ENCODE measurements at places on chromosomes 1 and 21.

GRCh38 chr1:6124746-6125365 lies 55.3 kb downstream of the CHD5 start:
- DNase-seq = no peak

DNA sequence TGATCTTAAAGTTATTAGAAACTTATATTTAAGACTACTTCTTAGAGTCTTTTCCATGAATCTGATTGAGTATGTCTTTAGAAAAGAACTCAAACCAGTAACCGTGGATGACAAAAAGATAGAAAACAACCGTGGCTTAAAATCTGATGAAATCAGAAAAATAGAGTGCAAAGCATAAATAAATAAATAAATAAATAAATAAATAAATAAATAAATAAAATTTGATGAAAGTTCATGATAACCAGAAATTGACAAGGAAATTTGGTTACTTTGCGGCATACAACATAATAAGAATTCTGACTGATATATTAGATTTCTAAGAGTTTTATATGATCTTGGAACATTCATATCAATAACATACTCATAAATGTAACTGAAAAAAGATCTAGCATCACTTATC lies 152.1 kb downstream of the AK5 start:
- DNase-seq = no peak

- no peak for DNase-seq
Measured at GRCh38 chr1:105483436-105483835, 1573.0 kb upstream of the PRMT6 start.

GRCh38 chr1:147613506-147613905 lies 56.8 kb downstream of the ACP6 start:
- DNase-seq = no peak

DNA sequence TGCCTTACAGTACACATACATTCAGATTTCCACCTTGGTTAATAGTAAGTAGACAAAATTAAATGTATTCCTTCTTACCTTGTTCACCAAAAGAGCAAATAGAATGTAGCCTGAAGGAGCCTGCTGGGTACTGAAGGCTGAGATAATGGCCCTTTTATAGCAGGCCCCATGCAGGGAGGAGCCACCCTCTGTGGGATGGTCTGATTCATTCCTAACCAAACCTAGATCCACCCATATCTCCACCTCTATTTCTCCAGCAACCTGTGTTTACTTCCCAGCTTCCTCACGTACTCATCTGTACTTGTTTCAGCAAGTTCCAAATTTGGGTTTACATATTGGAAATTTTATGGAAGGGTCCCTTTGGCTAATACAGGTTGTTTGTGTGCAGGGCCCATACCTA lies at the start of gene FLG:
FLG (minus strand) TSS at position 129 of the 400 bp plus-strand sequence. CDS start 9,783 bp downstream, outside the sequence.
- DNase-seq = no peak

DNA sequence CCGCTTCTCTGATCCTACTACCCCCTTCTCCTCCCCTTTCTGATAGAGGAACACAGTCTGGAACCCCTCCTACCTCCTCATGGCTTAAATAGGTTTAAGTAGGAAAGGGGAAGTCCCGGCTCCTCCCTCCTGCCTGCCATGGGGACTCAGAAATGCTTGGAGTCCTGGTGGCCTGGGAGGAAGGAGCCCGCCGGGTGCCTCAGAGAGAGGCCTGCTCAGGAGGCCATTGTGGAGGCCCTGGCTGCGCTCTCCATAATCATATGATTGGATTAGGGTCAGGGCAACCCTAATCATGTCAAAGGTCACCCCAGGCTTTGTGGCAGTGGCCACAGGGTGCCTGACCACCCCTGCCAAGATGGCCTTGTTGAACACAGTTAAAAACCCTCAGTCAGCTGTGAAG lies 29.0 kb downstream of the WNT3A start:
- no peak for DNase-seq

DNA sequence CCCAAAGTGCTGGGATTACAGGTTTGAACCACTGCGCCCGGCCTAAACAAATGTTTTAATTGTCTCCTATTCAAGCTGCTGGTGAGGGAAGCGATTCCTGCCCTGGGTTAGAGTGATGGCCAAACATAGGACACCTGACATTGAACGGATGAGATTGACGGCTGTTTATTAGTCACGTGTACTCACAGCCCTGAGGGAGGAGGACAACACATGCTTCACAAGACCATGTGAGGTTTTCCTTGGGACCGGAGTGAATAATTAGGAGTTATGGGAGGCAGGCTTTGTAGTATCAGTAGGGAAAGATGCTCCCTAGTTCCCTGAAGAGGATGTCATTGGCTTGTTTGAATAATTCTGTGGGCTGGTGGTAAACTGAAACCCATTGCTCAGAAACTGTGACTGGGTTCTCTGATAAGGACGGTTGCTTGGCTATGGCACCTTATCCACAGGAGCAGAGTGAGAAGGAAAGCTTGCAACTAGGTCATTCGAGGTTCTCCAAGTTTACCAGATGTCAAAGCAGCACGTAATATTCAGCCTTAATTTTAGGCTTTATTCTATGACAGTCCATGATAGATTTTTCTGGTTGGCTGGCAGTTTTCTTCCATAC lies 245.8 kb downstream of the PLA2G4A start:
- no peak for DNase-seq

DNA sequence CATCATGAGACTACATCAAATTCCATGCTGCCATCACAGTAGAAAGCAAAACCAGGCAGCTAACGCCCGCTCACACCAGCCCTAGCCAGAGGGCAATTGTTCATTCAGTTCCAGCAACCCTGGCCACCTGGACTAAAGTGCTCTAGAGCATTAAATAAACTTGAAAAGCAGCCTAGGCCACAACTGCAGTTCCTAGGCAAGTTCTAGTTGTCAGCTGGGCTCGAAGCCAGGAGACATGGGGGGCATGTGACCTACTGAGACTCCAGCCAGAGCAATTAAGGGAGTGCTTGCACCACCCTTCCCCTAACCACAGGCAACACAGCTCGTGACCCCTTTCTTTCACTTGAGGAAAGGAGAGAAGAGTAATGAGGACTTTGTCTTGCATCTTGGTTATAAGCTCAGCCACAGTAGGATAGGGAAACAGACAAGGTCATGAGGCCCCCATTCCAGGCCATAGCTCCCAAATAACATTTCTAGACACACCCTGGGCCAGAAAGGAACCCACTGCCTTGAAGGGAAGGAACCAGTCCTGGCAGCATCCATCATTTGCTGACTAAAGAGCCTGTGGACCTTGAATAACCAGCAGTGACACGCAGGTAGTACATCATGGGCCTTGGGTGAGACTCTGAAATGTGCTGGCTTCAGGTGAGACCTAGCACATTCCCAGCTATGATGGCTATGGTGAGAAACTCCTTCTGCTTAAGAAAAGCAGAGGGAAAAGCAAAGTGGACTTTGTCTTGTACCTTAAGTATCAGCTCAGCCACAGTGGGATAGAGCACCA lies 77.0 kb downstream of the ZZZ3 start:
- DNase-seq = no peak

- DNase-seq = no peak
Measured at GRCh38 chr1:247370786-247371732, 39.4 kb upstream of the ZNF496 start.

- no peak for DNase-seq
Measured at GRCh38 chr1:224939844-224940425, 10.5 kb downstream of the DNAH14 start.

DNA sequence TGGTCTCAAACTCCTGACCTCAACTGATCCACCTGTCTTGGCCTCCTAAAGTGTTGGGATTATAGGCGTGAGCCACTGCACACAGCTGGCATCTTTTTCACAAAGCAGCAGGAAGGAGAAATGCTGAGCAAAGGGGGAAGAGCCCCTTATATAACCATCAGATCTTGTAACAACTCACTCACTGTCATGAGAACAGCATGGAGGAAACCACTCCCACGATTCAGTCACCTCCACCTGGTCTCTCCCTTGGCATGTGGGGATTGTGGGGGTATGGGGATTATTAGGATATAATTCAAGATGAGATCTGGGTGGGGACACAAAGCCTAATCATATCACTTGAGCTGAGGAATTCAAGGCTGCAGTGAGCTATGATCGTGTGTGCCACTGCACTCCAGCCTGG lies 3.0 kb upstream of the MFSD2A start:
- no peak for DNase-seq

DNA sequence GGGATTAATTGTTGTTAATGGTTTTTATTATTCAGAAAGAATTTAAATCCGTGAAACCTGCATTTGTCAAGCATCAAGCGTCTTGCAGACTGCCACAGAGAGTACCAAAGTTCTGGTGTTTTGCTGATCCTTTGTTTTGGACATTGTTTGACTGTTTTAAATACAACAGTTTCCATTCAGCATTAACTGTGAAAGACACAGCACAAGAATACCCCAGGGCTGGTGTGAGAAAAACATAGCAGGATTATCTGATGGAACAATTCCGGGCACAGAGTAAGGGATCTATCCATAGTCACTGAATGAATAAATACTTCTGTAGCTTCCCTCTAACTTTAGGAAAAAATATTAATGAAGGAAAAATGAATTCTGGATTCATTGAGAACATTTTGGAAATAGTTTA lies 202.3 kb downstream of the LTN1 start:
- no peak for DNase-seq

DNA sequence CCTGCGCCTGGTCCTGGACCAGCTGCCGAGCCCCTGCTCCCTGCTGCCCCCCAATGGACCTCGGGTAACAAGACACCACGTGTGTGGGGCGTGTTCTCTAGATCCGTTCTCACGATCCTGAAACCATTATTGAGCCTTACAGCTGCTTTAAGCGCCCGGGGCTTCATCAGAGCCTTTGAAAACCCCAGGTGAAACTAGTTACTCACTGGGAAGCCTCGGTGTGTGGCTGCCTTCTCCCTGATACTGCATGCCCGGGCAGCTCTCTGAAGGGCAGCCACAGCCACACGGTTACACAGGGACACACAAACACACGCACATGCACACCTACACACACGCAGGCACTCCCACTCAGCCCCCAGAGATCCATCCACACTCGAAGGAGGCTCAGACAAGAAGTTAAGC lies 5.3 kb downstream of the HES2 start:
- DNase-seq = no peak

- DNase-seq = no peak
Measured at GRCh38 chr1:51578383-51579109, 38.3 kb upstream of the OSBPL9 start.

DNA sequence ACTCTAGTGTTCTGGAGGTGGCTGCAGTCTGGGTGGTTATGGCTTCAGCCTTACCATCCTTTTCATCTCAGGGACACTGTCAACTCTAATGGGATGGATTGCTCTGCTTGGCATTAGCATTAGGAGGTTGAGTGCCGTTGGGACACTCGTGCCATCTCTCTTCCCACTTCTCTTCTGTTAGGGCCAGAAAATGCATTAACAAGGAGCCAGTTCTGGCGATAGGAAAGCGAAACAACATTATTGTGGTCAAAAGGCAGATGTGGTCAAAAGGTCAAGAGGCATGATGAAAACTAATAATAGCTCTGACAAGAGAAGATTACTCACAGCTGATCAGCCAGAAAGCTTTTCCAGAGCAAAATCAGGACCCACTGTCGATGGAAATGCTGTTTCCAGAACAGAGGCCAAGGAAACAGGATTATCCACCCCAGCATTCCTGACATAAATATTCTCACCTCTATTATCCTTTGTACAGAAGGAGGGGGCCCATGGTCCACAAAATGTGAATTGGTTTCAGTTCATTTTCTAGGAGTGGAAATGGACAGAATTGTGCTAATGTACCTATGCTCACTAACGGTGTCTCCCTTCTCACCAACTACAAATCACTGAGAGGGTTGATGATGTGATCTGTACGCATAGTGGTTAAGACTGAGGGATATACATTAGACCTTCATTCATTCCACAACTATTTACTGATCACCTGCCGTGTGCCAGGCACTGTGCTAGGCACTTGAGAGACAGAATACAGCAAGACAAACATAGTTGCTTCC lies 72.0 kb downstream of the ST6GALNAC5 start:
- DNase-seq = no peak

DNA sequence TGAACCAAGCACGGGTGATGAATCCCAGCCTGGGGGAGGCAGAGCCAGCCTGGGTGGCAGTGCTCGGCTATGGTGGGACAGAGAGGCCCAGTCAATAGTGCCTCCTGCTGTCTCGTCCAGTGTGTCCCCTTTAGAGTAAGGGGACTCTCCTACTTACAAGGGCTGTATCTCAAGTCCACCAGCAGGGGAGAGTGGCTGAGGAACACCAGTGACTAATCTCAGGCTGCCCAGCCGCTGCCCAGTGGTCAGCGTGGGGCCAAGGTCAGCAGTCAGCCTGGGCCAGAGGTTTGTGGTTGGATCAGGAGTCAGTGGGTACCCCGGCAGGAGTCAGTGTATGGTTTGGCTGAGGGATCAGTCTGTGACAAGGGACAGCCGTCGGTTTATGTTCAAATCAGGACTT lies 109.2 kb upstream of the RUNX3 start:
- no peak for DNase-seq

GRCh38 chr1:80218112-80218511 lies 1211.6 kb upstream of the ADGRL4 start:
- no peak for DNase-seq

DNA sequence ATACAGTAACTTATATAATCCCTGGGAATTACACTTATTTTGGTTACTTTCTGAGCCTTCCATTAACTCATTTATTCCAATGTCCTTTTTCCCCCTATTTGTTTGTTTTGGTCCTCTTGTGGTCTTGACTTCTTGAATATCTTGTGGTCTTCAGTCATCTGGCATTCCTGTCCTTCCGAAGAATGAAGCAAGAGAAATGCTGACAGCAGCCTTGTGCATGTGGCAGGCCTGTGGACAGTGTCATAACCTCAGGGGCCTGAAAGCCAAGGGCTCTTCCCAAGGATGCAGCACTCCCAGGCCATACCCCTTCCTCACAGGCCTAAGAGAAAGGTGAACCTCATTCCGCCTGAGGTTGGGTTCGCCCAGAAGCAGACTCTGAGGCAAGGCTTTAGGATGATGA lies 470.2 kb downstream of the DISC1 start:
- no peak for DNase-seq

GRCh38 chr1:86460998-86461397 lies 7.7 kb upstream of the CLCA1 start:
- DNase-seq = no peak

GRCh38 chr1:27521336-27521831 lies 31.4 kb upstream of the WASF2 start:
- DNase-seq = peak; percentile 41

DNA sequence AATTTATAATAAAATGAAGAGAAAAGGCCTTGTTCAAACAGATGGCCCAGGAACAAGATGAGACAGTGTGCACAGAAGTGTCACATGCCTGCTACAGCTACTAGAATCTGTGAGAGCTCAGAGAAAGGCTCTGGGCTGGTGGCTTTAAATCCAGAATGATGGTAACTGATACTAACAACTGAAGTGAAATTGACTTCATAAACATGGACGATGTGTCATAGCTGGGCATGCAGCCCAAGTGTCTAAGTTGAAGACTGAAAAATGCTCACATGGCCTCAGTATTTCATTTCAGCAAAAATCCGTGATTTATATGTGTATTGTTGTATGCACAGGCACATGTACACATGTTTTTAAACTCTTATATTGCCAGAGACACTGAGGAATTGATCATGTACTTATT lies 208.3 kb upstream of the RUNX1 start:
- DNase-seq = no peak

DNA sequence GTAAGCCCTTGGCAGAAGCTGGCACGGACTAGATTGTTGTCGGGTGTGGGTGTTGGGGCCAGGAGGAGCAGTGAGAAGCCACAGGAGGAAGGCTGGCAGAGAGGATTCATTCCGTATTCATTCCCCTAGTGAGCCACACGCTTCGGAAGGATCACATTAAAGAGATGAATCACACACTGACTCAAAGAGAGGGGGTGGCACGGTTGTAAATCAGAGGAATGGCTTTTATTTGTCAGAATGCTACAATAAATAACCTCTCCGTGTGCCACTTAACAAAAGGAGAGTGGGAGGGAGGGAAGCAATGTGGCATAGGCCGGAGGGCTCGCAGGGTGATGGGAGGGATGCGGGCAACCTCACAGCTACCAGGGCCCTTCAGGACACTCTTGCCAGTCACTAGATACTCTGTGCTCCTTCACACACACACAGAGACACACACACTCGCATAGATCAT lies 135.5 kb downstream of the HIVEP3 start:
- no peak for DNase-seq

Data from effector CD4-positive, alpha-beta T cell (primary cell).